ENCODE measurements at places on chromosomes 6 and 20. TPM values are rescaled to one million over a fixed set of nuclear protein-coding genes. Genes with fewer than 3 reads are reported as not detected.

Gene PTGIS
- 2.8 TPM for total RNA-seq

Gene PRDM13
- not detected for total RNA-seq

Gene CDH4
- 0.15 TPM for total RNA-seq

Gene PGBD1
- total RNA-seq = 2.0 TPM

Gene POLR1H
- 75.5 TPM for total RNA-seq

Gene HTR1B
- total RNA-seq = not detected

Gene MAS1
- not detected for total RNA-seq

Gene FKBP1C
- 0.50 TPM for total RNA-seq

Gene ERVFRD-1
- not detected for total RNA-seq

Gene KCNG1
- total RNA-seq = 0.13 TPM

Gene HLA-DMB
- total RNA-seq = 20.0 TPM

DNA sequence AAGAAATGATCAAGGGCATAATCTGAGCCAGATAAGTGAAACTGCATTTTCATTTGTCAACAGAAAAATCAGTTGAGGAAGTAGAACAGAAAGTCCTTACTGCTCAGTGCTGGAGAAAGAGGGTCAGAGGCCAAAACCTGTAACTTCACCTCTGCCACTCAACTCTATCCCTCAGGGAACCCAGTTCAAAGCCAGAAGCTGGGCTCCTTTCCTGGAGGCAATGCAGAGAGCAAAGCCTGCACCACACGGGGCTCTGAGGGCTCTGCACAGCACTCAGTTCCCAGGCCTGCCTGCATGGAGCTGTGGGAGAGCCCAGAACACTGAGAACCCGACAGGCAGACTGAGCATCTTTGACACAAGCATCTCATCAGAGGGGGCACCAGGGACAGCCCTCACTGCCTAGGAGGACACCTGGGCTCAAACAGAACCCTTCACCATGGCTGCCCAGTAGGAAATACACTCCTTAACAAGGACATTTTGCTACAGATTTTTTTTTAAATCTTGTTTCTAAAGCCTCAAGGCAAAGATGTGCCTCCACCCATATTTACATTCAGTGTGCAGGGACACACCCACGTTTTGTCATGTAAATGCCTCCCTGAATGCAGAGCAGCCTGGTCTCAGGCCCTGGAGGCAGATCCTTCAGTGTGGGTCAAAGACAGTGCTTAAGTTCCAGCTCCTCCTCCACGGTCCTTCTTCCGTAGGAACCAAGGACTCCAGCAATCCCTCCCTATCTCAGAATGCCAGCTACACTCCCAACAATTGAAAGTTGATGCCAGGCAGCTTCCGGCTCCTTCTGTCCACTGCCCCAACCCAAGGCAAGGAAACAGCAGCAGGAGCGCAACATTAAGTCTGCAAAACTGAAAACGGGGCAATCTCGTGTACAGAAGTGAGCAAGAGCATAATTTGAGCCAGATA, 6.6 kb downstream of the RNASET2 start:
- DNase-seq = peak; percentile 32

- DNase-seq = peak; percentile 27
These were observed 792 bp downstream of the SLC23A2 start for GRCh38 chr20:5000263-5001173.

- peak; percentile 62 for DNase-seq
These were observed 2.1 kb downstream of the SALL4 start for GRCh38 chr20:51800060-51800871.

DNA sequence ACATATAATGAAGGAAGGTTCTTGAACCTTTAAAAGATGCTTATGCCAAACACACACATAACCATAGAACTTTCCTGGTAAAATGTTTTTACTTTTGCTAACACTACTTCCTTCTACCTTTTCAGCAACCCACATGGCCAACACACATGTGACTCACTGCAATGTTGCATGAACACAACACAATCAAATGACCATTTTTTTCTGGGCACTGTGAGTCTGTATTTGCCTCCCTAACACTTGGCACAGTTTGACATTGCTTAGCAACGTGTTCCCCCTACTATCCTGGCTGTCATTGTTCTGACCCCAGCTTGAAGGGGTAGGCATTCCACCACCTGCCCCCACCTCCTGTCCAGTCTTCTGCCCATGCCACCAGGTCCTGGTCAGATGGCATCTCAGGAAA, 204.8 kb upstream of the PRND start:
- DNase-seq = no peak

DNA sequence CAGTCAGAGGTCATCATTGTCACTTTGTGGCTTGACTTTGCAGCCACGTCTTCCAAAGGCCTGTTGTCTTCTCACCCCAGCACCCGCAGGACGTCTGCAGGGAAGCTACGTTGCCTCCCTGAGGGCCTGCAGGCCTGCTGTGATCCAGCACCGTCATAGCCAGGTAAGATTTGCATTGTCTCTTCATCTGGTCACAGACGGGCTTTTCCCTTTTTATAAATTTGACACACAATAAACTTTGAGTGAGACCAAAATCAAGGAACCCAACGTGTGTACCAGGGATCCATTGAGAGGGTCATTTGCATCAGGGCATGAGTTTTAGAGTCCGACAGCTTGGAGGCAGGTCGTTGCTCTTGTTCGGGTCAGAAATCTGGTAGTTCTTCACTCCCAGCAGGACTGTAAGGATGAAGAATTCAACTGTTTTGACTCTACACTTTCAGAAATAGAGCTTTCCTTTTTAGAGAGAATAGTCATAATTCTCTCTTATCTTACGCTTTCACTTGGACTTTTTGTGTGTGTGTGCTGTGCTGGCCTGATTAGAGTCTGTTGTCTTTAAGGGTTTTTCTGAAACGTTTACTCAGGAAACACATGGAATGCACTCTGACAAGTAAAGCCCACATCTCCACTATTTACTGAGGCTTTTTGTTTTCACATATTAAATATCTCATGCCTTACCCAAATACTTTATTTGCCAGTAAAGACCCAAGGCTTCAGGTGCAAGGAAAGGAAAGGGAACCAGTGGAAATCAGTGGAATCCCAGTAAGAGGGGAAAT, 177.2 kb upstream of the TAB2 start:
- peak; percentile 88 for DNase-seq

- peak; percentile 46 for DNase-seq
These were observed 35.2 kb downstream of the PHACTR1 start for GRCh38 chr6:12751694-12752325.

GRCh38 chr6:81511423-81511822, 241.1 kb downstream of the TENT5A start:
- no peak for DNase-seq

- no peak for DNase-seq
These were observed 326.7 kb upstream of the CNR1 start for GRCh38 chr6:88492824-88493223.

DNA sequence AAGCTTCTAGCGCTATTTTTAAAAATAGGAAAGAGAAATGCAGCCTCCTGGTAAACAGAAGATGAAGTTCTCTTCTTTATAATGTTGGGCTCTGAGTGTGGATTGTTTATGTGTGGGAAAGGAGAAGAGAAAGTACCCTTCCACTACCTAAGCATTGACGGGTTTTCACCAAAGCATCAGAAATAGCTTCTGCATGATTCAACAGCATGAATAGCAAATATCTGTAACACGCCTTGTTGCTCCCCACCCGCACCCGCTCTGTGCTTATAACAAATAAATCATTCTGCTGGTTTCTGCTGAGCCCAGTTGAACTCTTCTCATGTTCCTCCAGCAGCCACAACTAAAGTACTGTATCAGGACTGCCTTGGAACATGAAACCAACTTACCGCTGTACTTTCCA, 20.7 kb downstream of the TXLNB start:
- DNase-seq = no peak

DNA sequence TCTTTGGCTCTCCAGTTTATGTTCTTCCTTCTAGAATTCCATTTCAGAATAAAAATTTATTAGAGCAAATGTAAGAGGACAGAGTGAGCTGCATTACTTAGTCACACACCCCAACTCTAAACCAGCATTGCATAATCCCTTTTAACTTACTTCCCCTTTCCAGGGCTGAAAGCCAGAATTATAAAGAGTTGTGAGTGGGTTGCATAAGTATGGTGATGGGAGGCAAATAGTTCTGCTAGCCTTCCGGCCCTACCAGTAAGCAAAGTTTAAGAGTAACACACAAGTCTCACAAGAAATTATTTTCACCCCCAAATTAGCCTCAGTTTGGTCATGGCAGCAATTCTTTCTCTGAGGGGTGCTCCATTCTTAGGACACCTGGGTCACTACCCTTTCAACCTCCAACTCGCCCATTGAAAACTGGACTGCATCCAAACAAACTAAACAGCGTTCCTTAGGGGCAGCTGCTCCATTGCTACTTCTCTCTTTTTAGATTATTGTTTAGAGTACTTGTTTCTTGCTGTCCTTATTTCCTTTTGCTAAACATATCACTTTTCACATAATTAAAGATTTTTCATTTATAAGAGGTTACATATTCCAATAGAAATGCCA, 1.6 kb downstream of the KIAA0408 start:
- DNase-seq = no peak

DNA sequence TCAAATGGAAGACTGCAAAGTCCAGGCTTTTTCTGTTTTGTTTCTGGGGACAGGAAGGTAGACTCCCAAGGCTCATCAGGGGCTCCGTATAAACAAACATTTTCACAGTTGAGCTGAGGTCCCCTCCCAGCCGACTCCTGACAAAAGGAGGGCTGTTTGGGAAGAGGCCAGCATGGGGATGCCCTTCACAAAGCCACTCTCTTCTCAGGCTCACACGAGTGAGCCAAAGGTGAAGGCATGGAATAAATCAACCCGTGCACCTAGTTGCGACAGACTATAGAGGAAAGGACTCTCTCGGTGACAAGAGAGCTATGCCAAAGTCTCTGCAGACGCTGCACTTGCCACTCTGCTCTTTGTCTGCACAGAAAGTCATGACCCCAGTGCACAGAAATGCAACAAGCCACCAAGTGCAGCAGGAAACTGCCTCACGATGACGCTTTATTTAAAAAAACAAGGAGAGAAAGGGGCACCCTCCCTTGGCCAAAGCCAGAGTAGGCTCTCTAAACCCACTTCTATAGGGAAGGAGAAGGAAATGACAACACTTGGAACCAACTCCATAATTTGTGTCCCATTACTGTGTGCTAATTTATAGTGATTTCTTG, 21.0 kb downstream of the JAG1 start:
- DNase-seq = no peak

- DNase-seq = peak; percentile 42
These were observed 216.2 kb downstream of the NFATC2 start for GRCh38 chr20:51326201-51326819.

- no peak for DNase-seq
These were observed 1.4 kb upstream of the MICAL1 start for GRCh38 chr6:109456710-109457561.

DNA sequence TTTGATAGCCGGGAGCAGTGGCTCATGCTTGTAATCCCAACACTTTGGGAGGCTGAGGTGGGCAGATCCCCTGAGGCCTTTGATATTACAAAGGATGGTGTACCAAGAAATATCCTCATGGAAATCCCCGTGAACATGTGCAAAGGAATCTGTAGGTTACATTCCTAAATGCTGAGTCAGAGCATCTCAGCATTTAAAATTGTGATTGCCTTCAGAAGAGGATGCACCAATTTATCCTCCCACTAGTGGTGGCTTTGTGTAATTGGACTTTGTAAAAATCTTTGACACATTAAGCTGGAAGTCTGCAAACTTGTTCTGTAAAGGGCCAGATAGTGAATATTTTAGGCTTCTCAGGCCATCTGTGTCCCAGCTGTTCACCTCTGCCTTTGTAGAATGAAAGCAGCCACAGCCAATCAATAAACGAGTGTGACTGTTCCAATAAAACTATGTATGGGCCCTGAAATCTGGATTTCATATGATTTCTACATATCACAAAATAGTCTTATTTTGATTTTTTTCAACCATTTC, 11.8 kb downstream of the TMEM14B start:
- no peak for DNase-seq

- peak; percentile 61 for DNase-seq
These were observed at the start of gene CTSZ for GRCh38 chr20:59006864-59007664. TSS of gene CTSZ (minus strand) at chr20:59007254. CDS start at chr20:59007128, 126 bp downstream.

- no peak for DNase-seq
These were observed 92.0 kb upstream of the TMEM181 start for GRCh38 chr6:158467923-158468322.

DNA sequence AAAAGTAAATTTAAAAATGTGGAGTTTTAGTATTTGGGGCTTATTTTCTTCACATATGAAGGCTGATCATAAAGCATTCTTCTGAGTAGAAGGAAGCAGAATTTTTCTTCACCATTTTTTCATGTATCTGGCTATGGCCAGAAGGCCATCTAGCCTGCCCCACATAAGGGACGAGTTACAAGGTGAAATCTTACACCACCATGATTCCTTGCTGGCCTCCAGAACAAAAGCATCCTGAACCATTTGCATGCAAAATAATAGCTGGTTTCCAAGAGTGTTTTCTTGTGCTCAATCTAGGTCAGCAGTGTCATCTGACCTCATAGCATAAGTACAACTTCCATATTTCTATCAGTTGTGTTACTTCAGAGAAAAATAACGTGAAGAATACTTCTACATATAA, 93.1 kb downstream of the BMP5 start:
- no peak for DNase-seq

DNA sequence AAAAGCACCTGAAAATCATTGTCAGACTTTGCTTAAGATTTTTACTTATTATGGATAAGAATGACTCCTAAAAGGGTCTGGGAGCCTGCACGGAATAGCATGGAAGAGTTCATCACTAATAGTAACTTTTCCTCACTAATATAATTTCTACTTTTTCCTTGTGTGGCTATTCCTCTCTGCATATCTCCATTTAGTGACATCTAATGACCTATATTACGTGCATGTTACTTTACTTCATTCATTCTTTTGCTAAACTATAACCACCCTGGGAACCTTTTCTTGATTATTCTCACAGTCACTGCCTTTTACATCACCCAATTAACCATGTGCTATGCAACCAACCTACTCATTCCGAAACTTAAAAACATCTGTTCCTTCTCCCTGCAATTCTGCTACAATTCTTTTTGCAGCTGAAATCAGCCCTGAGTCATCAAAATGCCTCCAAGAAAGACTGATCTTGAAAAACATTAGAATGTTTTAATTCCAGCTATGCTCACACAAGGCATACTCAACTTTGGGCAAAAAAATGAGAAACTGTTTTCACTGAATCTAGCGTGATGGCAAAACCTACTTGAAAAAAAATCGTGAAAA, 313.3 kb downstream of the RNGTT start:
- no peak for DNase-seq

DNA sequence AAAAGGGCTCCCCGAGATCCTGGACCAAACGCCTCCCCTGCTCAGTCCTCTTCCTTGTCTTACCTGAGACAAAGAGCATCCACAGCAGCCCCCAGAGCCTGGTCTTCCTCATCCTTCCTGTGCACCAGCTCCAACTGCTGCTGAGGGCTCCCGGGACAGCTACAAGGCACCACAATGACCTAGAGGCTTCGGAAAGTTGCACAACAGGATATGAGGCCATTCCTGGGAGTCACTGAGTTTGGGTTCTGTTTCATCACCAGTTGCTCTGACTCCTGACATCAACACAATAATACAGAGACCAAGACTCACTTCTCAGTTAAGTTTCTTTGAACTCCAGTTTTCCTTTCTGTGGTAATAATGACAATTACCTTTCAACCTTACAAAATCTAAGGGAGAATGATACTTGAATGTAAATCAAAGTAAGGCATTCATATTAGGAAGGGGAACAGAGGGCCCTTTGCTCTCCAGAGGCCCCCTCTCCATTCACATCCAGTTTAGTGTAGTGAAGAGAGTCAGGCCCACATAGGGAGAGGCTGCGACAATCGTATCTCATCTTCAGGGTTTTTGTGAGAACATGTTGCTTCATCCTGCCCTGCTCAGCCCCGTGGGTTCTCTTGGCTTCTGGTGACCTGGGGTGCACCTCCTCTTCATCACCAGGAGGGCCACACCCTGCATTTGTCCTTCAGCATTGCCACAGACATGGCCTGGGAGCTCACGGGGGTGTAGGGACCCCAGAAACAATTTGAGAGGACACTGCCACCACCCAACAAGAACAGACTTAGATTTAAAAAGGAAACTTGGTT, at the start of gene TREM1:
Gene TREM1, minus strand, starts transcription at position 139 of the 803 bp plus-strand sequence. Its CDS starts 27 bp downstream, at position 112.
- no peak for DNase-seq
